ENCODE measurements at places on chromosomes 11 and 22. TPM values are rescaled to one million over a fixed set of nuclear protein-coding genes. Genes with fewer than 3 reads are reported as not detected.

Gene SAA1
- not detected for total RNA-seq

Gene GPR83
- not detected for total RNA-seq

Gene C1QTNF4
- 97.2 TPM for total RNA-seq

Gene CASP5
- total RNA-seq = 0.27 TPM

Gene ZNF280B
- total RNA-seq = 0.81 TPM

Gene PDGFB
- 0.27 TPM for total RNA-seq

Gene TRIM51
- not detected for total RNA-seq

Gene C11orf87
- total RNA-seq = under 0.01 TPM

Gene TRIM29
- under 0.01 TPM for total RNA-seq

Gene MAP6
- under 0.01 TPM for total RNA-seq

Gene GAL
- not detected for total RNA-seq

Gene ARHGAP8
- total RNA-seq = 0.54 TPM

DNA sequence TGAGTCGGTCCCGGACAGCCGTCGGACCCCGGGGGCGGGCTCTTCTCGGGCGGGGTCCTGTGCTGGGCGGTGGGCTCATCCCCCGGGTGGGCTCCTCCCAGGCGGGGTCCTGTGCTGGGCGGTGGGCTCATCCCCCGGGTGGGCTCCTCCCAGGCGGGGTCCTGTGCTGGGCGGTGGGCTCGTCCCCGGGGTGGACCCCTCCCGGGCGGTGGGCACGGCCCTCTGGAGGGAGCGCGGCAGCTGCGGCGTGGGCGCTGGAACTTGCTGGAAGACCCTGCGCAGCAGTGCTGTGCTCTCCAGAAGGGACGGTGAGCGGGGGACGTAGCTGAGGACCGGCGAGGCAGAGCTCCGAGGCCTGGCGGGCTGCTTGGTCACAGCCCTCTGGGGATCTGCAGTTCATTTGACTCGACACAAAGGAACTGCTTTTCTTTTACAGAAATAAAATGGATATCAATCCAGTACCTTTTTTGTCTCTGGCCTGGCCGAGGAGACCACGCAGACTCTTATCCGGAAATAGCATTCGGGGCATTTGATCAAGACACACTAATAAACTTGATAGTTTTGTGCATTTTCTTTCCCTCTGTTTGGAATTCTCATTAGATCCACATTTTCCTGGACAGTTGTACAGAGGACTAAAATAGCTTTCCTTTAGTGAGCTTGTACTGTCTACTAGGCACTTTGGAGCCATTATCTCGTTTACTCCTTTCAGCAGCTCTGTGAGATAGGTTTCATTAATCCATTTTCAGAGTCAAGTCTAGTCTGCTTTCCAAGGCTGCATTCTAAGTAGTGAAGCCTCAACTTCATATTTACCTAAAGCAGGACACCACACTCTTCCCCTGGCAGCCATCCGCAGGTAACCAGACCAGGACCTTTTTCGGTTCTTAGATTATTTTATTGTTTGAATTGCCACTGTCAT, 812 bp downstream of the JAM3 start:
- no peak for DNase-seq

DNA sequence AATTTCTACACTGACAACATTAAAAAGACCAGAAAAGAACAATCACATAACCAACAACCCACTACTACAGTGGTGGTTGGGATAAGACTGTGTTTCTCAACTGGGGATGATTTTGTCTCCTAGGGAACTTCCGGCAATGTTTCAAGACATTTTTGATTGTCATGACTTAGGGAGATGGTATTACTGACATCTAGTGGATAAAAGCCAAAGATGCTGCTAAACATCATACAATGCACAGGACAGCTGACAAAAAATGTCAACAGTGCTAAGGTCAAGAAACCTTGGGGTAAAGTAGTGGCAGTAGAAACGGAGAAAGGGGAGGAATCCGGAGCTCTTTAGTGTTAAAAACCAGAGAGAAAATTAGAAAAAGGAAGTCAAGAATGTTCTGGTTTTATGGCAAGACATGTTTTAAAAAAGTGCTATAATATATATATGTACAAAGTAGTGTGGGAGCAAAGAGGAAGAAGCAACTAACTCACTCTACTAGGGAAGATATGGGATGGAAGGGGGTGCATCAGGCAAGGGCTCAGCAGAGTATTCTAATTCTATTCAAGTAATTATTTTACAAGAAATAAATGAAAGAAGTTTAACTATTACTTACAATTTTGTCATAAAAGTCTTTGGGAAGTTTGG, 37.2 kb downstream of the CKAP5 start:
- DNase-seq = peak; percentile 61

DNA sequence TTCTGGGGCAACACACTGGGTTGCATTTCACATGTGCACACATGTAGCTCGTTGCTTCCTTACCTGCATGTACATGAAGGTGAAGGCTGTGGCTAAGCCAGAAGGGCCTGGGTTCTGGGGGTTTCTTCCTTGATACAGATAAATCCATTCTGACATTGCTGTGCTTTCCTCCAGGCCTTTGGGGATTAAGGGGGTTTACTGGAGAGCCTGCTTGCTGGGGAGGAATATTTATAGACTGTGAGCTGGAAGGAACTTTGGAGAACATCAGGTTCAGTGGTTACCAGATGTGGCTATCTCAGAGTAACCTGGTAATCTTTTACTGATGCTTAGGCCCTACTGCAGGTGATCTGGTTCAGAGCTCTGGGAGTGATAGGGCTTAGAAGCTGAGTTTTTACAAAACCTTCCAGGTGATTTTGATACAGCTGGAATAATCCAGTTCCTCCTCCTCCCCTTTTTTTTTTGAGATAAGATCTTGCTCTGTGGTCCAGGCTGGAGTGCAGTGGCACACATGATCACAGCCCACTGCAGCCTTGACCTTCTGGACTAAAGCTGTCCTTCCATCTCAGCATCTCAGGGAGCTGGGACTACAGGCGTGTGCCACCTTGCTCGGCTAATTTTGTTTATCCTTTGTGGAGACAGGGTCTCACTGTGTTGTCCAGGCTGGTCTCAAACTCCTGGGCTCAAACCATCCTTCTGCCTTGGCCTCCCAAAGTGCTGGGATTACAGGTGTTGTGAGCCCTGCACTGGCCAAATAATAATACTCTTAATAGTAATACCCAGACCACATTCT, 19.9 kb downstream of the ACO2 start:
- no peak for DNase-seq

DNA sequence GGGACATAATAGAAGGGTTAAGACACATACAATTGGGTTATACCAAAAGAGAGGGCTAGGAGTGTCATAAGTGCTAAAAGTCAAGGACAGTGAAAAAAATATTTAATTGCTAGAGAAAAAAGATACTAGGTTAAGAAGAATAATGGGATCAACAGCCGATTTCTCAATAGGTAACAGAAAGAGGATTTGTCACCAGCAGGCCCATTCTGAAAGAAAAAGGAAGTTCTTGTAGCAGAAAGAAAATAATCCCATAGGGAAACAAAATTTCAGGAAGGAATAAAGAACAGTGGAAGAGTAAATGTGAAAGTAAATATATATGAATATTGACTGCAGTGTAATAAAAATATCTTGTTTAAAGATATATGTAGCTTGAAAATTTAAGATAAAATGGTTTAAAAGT, 43.3 kb upstream of the ADORA2A start:
- DNase-seq = no peak

GRCh38 chr11:110736171-110736553, 23.9 kb upstream of the ARHGAP20 start:
- DNase-seq = no peak

GRCh38 chr22:17751596-17751995, 22.7 kb downstream of the BID start:
- no peak for DNase-seq

DNA sequence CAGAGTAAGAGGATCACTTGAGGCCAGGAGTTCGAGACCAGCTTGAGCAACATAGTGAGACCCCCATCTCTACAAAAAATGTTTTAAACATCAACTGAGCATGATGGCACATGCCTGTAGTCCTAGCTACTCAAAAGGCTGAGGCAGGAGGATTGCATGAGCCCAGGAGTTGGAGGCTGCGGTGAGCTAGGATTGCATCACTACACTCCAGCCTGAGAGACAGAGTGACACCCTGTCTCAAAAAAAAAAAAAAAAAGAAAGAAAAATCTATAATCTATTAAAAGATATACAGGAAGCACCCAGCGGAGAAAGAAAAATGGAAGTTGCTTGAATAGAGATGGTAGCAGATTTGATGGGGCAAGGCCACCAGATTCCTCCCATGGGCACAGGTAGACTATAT, 61.8 kb downstream of the FAM83F start:
- no peak for DNase-seq

GRCh38 chr11:116888024-116888423, 50.6 kb upstream of the APOA1 start:
- DNase-seq = no peak

- DNase-seq = no peak
Observed at GRCh38 chr11:69644962-69645675, 4.2 kb downstream of the CCND1 start.

- DNase-seq = no peak
Observed at GRCh38 chr11:2667940-2668339, 31.9 kb downstream of the KCNQ1OT1 start.

- no peak for DNase-seq
Observed at GRCh38 chr22:45314054-45314721, 4.5 kb downstream of the FAM118A start.

DNA sequence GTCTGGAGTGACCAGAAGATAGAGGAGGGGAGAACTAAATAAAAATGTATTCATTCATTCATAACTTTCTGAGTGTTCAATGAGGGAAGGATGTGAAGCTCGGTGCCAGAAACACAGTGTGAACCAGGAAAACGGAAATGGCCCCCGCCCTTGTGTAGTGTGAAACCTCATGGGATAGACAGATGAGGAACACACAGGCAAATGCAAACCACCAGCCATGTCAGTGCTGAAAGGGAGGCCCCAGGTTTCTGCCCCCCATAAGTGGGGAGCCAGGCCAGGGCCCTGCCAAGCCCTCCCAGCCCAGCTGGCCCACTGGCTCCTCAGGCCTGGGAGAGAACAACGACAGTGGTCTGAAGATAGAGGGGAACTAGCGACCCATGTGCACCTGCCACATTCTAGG, 30.5 kb downstream of the LARGE1 start:
- no peak for DNase-seq

GRCh38 chr11:100675115-100675650, 11.9 kb upstream of the ARHGAP42 start:
- no peak for DNase-seq

DNA sequence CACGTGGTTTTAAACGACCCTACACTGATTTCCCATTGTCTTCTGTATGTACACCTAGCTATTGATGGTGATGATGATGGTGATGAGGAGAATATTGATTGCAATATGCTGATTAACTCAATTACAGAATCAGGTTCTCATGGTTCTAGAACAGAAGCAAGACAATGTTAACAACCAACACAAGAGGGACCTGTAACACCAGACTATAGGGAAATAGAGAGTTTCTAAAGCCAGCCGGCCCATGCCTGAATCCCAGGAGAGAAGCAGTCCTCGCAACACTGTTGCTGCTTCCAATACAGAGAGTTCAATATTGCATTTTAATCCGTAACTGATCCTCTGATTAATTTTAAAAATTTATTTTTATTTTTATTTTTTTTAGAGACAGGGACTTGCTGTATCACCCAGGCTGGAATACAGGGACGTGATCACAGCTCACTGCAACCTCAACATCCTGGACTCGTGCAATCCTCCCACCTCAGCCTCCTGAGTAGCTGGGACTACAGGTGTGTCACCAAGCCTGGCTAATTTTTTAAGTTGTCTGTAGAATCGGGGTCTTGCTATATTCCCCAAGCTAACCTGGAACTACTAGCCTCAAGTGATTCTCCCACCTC, 22.2 kb upstream of the UBASH3B start:
- DNase-seq = peak; percentile 34

DNA sequence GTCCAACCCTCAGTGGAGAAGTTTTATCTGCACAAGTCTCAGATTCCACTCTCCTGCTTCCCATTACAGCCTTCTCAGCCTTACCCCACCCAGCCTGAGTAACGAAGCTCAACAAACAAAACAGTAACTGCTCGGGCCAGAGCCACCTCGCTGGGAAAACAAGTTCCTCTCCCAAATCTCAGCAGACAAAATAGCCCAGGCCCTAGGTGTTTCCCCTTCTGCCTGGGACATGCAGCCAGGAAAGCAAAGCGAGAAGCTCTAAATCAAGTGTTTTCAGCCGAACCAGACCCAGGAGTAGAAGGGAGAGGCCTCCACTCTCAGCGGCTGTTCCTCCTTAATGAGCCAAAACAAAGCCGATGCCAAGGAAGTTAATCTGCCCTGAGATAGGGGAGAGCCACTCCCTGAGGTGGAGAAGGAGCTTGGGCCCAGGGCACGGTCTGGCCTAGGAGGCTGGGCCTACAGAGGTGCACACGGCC, 44.0 kb downstream of the LIF start:
- no peak for DNase-seq

- DNase-seq = no peak
Observed at GRCh38 chr11:19789835-19790710, 77.4 kb downstream of the NAV2 start.

- no peak for DNase-seq
Observed at GRCh38 chr11:97814325-97814959, 1206.3 kb upstream of the CNTN5 start.

DNA sequence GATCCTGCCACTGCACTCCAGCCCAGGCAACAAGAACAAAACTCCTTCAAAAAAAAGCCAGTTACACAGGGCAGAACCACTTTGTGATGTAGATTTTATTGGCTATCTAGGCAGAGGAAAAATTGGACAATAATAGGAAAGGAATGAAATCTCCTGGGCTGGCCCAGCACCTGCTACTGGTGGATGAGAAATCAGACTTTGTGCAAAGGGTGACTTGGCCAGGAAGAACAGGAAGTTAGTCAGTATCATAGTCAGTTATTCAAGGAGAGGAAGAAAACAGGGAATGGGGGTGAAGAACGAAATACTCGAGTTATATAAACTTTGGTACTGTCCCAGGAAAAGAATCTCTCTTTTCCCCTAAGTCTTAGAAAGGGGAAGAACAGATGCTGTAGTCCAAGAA, 11.0 kb upstream of the SPTBN2 start:
- no peak for DNase-seq

GRCh38 chr11:1088927-1089737, 14.5 kb downstream of the MUC2 start:
- no peak for DNase-seq

- DNase-seq = no peak
Observed at GRCh38 chr22:19321757-19322156, 30.2 kb upstream of the CLTCL1 start.

GRCh38 chr11:125701858-125702621, 21.4 kb upstream of the ACRV1 start:
- no peak for DNase-seq

GRCh38 chr11:43197379-43197778, 114.4 kb upstream of the API5 start:
- DNase-seq = no peak

- no peak for DNase-seq
Observed at GRCh38 chr11:20671856-20672546, 2.6 kb downstream of the NELL1 start.

- DNase-seq = no peak
Observed at GRCh38 chr11:27248576-27249509, 114.2 kb downstream of the CCDC34 start.
